Stimulated activated CD4-positive, alpha-beta T cell treated with anti-CD3 and anti-CD28 coated beads, Interleukin-12 subunit alpha, Interleukin-12 subunit beta, amount 100 ng/mL, for 48 hours (primary cell): ENCODE measurements at places on chromosomes 3 and 15.

DNA sequence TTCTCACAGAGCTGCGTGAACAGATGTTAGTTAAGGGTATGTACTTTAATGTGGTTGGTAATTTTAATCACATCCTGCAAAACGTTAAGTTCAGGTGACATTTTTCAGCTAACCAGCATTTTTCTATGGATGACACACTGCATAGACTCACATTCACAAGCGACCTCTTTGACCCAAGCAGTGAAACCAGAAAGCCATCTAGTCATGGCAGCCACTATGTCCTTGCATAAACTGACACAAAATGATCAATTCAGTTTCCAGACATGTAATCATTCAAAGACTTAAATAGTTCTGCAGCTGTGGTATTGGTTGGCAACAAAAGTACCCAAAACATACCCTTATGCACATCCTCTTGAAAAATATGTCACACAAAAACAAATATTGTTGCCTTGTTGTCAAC lies 7.4 kb upstream of the CAPN7 start:
- DNase-seq, result no peak

GRCh38 chr15:71136793-71137518 lies 21.7 kb downstream of the THSD4 start:
- DNase-seq, result no peak

- DNase-seq, result no peak
These were observed 18.4 kb downstream of the GCSAM start for GRCh38 chr3:112114576-112115160.

GRCh38 chr3:55002416-55002930 lies 74.6 kb upstream of the LRTM1 start:
- DNase-seq, result no peak

- DNase-seq, result no peak
These were observed 140.2 kb upstream of the LYSMD4 start for GRCh38 chr15:99873451-99873850.

GRCh38 chr15:97893967-97894366 lies 66.5 kb upstream of the ARRDC4 start:
- DNase-seq, result no peak

DNA sequence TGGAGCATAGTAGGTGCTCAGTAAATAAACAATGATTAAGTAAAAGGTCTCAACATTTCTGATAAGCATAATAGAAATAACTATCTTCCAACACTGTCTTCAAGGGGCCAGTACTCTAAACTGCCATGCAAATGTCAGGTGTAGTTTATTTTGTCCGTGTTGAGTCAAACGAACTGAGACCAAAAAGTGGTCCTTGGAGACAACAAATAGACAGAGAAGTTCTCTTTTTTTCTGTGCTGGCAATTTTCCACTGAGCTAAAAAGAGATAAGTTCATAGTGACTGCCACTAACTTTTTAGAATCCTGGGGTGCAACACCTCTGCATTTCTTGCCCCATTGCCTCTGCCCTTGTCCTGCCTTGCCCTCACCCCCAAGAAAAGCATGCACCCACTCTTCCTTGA lies 14.7 kb upstream of the MBNL1 start:
- no peak for DNase-seq
